Naive thymus-derived CD4-positive, alpha-beta T cell (primary cell): ENCODE measurements at places on chromosomes 7 and 10. TPM values are rescaled to one million over a fixed set of nuclear protein-coding genes. Genes with fewer than 3 reads are reported as not detected.

R3HCC1L gene
- 25.3 TPM for total RNA-seq

AMPH gene
- not detected for total RNA-seq

SLC16A12 gene
- total RNA-seq: not detected

ADCK2 gene
- total RNA-seq: 16.4 and 18.9 TPM in 2 replicates

TEX36 gene
- not detected for total RNA-seq

NPY gene
- total RNA-seq: not detected

CELF2 gene
- total RNA-seq: 190 TPM

NEUROD6 gene
- not detected for total RNA-seq

CTNNA3 gene
- 0.84 TPM for total RNA-seq

IDI2 gene
- not detected for total RNA-seq

PHYHIPL gene
- not detected in 2 replicates for total RNA-seq

GPR37 gene
- not detected for total RNA-seq

SEMA3D gene
- not detected in 2 replicates for total RNA-seq

PPP1R9A gene
- total RNA-seq: not detected in 2 replicates

OR6V1 gene
- not detected for total RNA-seq

LIPM gene
- not detected for total RNA-seq

ANXA11 gene
- total RNA-seq: 231 TPM

TSPAN12 gene
- total RNA-seq: not detected in 2 replicates

PTN gene
- not detected for total RNA-seq

TMEM213 gene
- total RNA-seq: not detected

FEZF1 gene
- total RNA-seq: not detected

AKR1E2 gene
- total RNA-seq: 26.0 TPM

RBM33 gene
- 164 TPM for total RNA-seq

OR2A12 gene
- total RNA-seq: not detected

ZFYVE27 gene
- total RNA-seq: 61.8 TPM

C7orf57 gene
- not detected for total RNA-seq

TMEM229A gene
- not detected for total RNA-seq

NKX2-3 gene
- total RNA-seq: not detected

TAS2R3 gene
- total RNA-seq: 1.2 and 2.4 TPM in 2 replicates

MINDY4 gene
- total RNA-seq: 1.3 and 1.4 TPM in 2 replicates

EBF3 gene
- total RNA-seq: not detected

XRCC2 gene
- 1.2 TPM for total RNA-seq

HERC4 gene
- total RNA-seq: 67.0 and 71.6 TPM in 2 replicates

TAS2R5 gene
- total RNA-seq: 9.1 TPM

CASTOR2 gene
- 3.3 TPM for total RNA-seq

TUBGCP2 gene
- total RNA-seq: 88.9 TPM

GBX1 gene
- total RNA-seq: not detected

GIMAP7 gene
- 320 and 321 TPM in 2 replicates for total RNA-seq

ANKRD30A gene
- total RNA-seq: not detected

ZNF107 gene
- total RNA-seq: 17.3 and 19.0 TPM in 2 replicates

CADPS2 gene
- not detected in 2 replicates for total RNA-seq

CALHM1 gene
- total RNA-seq: not detected

LMOD2 gene
- total RNA-seq: not detected in 2 replicates

FAM25A gene
- not detected for total RNA-seq

ERVW-1 gene
- not detected for total RNA-seq

GRM3 gene
- not detected for total RNA-seq

CNTNAP2 gene
- total RNA-seq: 0.11 TPM

NPY4R gene
- not detected for total RNA-seq

ZNF804B gene
- total RNA-seq: not detected

EBLN1 gene
- not detected for total RNA-seq

ATOH7 gene
- not detected for total RNA-seq

BEND7 gene
- total RNA-seq: not detected

AGAP6 gene
- total RNA-seq: 17.7 and 17.8 TPM in 2 replicates

MMRN2 gene
- 0.86 TPM for total RNA-seq
